ENCODE measurements at places on chromosomes 1 and 21.

DNA sequence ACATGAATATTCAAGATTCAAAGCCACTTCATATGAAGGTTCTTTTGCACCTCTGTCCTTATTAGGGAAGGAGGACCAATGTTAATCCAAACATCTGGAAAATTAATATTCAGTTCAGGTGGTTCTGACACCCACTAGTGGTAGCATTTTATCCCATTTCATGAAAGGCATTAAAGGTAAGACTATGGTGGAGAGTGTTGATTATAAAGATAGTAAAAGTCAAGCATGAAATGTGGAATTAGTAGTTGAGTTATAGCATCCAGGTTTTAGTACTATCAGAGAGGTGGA, 17.5 kb upstream of the YTHDF2 start:
- DNase-seq: no peak

- no peak for DNase-seq
These were observed 347.9 kb downstream of the ZP4 start for GRCh38 chr1:237542525-237543418.

- DNase-seq: peak; percentile 83
These were observed 392 bp upstream of the TAGLN2 start for GRCh38 chr1:159925719-159926078.

DNA sequence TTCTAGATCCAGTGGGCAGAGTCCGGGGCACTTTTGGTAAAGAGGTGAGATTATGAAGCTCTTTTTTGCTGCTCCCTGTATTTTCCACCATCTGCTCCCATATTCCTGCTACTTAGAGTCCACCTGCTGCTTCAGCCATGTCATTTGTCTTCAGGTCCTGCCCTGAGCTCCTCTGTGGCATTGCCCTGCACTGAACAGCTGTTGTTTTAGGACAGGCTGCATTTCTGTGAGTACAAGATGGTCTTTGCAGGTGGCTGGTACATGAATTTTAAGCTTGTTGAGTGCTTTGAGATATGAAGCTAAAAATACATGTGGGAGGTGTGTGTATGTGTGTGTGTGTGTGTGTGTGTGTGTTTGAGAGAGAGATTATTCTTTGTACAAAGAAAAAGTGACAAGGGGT, 21.9 kb downstream of the MT1HL1 start:
- peak; percentile 74 for DNase-seq

DNA sequence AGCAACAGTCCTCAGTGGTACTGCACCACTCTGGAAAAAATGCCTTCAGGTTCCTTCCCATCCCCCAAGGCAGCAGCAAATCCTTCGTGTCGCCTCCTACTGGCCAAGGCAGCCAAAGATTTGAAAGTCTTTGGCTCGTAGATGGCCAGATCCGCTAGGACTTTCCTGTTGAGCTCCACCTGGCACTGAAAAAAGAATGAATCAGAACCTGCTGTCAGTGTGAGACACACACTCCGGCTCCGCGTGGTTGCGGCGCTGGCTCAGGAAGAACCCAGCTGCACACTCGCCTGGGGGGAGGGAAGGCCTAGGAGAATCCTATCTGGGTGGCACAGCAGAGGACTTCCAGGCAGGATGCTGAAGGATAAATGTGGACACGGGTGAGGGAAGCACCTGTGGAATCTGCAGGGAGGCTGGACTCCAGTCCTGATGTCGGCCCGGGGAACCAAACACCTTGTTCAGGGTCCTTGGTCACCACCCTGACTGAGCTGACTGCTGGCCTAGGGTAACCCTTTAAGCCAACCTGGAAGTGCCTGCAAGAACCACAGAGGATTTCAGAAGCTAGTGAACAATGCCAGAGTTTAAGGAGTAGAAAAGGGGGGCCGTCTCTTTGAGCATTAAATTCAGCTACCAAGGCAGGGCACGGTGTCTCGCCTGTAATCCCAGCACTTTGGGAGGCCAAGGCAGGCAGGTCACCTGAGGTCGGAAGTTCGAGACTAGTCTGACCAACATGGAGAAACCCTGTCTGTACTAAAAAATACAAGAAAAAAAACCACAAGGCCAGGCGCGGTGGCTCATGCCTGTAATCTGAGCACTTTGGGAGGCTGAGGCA, 3.2 kb upstream of the CCNL2 start:
- peak; percentile 80 for DNase-seq

GRCh38 chr1:90045853-90046563, 51.1 kb downstream of the ZNF326 start:
- peak; percentile 35 for DNase-seq

DNA sequence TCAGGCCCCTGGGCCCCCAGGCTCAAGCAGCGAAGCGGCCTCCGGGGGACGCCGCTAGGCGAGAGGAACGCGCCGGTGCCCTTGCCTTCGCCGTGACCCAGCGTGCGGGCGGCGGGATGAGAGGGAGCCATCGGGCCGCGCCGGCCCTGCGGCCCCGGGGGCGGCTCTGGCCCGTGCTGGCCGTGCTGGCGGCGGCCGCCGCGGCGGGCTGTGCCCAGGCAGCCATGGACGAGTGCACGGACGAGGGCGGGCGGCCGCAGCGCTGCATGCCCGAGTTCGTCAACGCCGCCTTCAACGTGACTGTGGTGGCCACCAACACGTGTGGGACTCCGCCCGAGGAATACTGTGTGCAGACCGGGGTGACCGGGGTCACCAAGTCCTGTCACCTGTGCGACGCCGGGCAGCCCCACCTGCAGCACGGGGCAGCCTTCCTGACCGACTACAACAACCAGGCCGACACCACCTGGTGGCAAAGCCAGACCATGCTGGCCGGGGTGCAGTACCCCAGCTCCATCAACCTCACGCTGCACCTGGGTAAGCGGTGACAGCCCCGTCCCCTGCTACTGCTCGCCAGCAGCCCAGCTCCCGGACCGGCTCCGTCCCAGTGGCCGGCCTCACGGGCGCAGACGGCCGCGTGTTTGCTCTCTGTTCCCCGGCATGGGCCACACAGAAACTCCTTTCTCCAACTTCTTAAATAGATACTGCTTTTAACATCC, 539 bp downstream of the LAMC1 start:
- peak; percentile 67 for DNase-seq
